Activated CD8-positive, alpha-beta memory T cell treated with anti-CD3 and anti-CD28 coated beads for 1 hour (primary cell): ENCODE measurements at places on chromosomes 7 and 10.

GRCh38 chr7:25249772-25250171 is 21.5 kb upstream of the NPVF start:
- no peak for DNase-seq

- no peak for DNase-seq
Observed at GRCh38 chr10:36494371-36494770, 631.0 kb upstream of the ANKRD30A start.

GRCh38 chr10:23120001-23120934 is 24.9 kb downstream of the MSRB2 start:
- DNase-seq: no peak

- no peak for DNase-seq
Observed at GRCh38 chr10:24850727-24851296, 101.6 kb downstream of the PRTFDC1 start.

DNA sequence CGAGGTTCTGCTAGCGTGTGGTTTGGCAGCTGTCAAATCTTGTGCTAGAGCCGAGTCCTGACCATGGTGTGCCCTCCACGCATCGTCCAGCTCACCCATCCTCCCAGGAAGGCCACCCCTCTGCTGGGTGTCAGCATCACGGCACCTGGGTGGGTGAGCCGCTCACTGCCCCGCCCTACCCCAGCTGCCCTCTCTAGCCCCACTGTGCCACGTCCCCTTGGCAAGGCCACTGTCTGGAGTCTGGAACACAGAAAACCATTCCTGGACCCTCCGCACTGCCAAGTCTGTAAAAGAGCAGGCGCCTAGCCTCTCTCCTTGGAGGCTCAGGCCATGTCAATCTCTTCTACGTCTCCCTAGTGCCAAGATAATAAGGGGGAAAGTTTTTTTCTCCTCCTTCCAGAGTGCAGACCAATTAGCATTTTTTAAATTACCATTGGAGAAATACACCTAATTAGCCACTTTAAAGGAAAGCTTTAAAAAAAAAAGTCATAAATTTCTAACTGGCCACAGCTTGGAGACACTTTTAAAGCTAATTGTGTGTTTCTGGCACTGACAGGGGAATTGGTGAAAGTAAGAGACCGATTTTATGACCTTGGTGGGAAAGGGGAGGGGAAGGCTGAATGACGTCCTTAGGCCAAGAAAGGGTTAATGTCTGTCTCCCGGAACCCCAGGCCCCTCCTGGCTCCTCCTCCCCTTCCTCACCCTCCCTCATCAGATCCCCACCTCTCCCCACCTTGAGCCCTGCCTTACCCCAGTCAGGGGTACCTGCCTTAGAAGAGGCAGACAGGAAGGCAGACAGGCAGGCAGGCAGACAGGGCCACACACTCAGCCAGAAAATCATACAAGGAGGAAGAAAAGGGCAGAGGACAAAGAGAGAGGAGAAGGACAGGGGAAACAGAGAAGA is 151.2 kb downstream of the PLXNA4 start:
- DNase-seq: no peak

DNA sequence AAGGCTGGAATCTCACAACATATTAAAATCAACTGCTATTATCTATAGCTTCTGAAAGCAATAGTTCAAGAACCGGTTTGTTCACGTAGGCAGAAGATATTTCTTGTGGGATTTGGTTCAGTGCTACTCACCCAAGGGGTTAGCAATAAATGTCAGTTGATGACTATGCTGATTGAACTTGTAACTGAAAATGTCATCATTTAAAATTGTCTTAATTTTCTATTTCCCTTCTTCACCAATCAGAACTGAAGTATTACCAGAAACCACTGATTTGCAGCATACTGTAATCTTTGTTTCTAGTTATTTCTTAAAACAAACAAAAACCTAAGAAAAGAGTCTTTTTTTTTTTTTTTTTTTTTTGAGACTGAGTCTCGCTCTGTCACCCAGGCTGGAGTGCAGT is 46.1 kb downstream of the CPEB3 start:
- DNase-seq: no peak

DNA sequence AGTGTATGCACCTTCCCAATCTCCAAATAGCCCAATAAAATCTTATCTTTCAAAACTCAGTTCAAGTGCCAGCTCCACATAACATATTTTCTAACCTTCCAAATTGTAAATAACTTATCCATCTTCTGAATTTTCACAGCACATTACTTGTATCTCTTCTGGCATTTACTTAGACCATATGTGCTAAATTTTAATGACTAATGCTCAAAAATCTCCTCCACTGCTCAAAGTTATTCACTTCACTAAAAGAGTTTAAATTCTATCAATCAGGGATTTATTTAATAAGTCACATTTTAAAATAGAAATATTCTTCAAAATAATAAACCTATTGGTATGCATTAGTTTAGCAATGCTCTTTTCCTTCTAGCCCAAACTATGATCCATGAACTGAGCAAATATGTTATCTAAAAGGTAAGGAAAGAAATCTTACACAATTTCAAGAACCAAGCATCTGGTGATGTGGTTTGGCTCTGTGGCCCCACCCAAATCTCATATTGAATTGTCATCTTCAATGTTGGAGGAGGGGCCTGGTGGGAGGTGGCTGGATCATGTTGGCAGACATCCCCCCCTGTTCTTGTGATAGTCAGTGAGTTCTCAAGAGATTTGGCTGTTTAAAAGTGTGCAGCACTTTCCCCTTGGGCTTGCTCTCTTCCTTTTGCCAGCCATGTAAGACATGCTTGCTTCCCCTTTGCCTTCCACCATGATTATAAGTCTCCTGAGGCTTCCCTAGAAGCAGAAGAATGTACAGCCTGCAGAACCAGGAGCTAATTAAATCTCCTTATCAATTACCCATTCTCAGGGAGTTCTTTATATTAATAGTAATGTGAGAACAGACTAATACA is 28.1 kb upstream of the GPR22 start:
- no peak for DNase-seq

- DNase-seq: no peak
Observed at GRCh38 chr7:69907720-69908119, 309.4 kb downstream of the AUTS2 start.

- no peak for DNase-seq
Observed at GRCh38 chr7:74183142-74183541, 9.0 kb downstream of the EIF4H start.

GRCh38 chr10:43311794-43312193 is 44.9 kb upstream of the RASGEF1A start:
- no peak for DNase-seq

DNA sequence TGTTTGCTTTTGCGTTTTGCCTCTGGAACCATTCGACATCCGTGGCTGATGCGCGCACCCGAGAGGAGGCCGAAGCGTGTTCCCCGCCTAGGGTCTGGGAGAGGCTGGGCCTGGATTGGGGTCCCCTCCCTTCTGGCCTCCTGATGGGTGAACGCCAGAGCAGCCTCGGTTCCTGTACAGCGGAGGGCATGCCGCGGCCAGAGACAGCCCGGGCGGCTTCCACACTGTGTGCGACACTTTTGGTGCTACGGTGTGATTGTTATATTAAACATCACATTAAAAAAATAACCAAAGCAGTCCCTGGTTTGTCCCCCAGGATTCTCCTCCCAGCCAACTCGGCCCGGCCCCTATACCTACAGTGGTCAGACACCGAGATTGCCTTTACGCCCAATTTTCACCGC is 3.7 kb upstream of the HOXA7 start:
- no peak for DNase-seq

GRCh38 chr7:101154693-101155102 is 422 bp downstream of the AP1S1 start:
- DNase-seq: no peak

DNA sequence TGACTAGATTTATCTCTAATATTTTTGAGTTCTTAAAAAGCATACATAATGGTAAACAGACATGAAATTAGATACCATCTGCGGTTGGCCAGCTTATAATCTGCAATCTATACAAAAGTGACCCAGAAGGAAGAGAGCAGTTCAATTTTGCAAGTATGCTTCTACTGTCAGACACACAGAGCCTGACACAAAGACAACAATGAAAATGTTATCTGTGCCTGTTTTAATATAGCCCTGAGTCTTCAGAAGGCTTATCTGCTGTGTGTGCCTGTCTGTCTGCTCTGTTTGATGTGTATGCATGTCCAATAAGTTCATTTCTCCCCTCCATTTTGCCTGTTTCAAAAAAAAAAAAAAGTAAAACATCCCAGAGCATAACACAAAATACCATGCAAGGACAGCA is 73.3 kb upstream of the FHIP2A start:
- no peak for DNase-seq

DNA sequence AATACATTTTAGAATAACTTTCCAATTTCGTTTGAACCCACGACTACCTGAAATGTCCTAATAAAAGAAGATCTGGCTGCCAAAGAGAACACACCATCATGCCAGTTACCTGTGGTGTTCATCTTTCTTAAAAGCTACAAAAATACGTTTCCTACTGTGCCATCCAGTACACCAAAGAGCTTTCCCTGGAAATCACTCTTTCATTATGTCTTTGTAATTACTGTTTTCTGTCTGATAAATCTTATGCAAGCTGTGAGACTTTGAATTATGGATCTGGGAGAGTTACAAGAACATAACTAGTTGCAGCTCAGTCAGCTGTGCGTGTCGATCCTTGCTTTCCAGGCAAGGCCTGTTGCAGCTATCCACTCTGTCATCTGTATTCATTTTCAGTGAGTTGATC is 12.5 kb upstream of the POM121L12 start:
- no peak for DNase-seq

GRCh38 chr10:44747593-44748172 is 163.5 kb upstream of the TMEM72 start:
- DNase-seq: no peak

- DNase-seq: no peak
Observed at GRCh38 chr7:17130281-17131059, 168.0 kb upstream of the AHR start.

GRCh38 chr10:78505657-78506056 is 472.0 kb downstream of the RPS24 start:
- DNase-seq: no peak

- DNase-seq: no peak
Observed at GRCh38 chr7:26369593-26369992, 77.9 kb downstream of the SNX10 start.

GRCh38 chr10:72260976-72261783 is 12.5 kb upstream of the DDIT4 start:
- DNase-seq: no peak

- no peak for DNase-seq
Observed at GRCh38 chr10:112517451-112517862, 70.4 kb downstream of the VTI1A start.

GRCh38 chr7:103626776-103627175 is 180.8 kb upstream of the SLC26A5 start:
- DNase-seq: no peak

GRCh38 chr10:110706690-110707098 is 62.6 kb downstream of the RBM20 start:
- no peak for DNase-seq

DNA sequence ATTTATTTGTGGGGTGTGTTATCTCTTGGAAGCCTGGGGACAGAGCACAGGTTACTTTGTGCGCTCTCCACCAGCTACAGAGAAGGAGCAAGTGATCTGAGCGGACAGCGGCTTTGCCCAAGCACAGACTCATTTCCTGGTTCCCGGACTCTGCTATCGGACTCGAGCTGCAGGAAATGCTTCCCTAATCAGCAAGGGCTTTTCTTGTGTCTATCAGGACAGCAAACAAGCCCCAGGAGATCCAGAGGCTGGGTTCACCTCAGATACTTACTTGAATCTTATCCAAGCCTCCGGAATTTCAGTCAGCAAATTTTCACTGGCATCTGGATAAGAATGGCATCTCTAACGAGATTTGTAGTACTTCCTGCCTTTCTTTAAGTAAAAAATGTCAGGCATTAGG is 27.8 kb downstream of the MRC1 start:
- DNase-seq: no peak

DNA sequence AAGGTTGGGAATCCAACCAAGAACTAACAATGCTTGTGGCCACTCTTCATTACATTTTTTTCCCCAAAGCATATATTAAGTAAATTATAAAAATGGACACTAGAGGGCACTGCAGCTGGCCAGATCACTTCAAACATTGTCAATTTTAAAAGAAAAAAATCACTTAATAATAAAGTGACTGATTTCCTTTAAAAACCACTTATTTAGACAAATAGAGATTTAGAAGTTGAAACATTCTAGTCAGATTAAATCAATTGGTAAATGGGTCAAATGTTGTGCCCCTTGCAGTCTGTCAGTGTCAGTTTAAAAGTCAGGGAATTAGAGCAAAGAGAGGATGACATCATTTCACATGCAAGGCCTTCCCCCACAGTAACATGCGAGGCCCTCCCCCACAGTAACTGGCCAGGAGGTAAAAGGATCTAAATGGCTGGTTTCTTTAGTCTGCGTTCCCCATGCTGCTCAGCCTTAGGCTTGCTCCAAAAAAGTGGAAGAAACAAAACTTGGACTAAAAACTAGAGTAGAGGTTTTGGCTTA is 177.9 kb downstream of the SKAP2 start:
- no peak for DNase-seq

- no peak for DNase-seq
Observed at GRCh38 chr7:87330942-87331341, 14.5 kb upstream of the CROT start.

DNA sequence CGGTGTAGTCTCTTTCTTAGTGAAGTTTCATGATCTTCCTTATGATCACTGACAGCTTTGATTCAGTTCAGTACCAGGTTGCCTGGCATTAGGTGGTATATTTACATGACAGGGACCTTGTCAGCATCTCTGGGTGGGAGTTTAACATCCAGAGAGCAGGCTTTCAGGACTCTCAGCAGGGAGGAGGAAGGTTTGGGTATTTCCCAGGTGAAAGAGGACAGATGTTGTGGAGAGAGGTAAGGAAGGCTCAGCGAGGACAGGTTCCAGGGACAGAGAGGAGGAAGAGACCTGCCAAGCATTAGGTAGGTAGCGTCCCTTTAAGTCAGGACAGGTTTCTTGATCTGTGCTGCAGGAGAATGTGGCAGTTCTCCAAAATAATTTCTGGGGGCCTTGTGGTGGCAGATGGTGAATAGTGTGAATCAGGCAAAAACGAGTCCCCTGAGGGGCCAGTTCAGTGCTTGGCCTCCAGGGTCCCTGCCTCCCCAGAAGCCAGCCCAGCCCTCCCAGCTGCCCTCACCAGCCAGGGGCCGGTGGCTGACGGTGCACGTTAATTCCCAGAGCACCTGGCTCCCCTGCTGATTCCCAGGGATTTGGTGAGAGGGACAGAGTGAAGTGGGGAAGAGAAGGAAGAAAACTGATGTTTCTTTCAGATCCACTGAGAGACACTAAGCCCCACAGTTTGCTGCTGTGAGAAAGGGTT is 82.0 kb downstream of the VWC2 start:
- DNase-seq: no peak

- DNase-seq: no peak
Observed at GRCh38 chr10:100978901-100979195, 8.4 kb downstream of the MRPL43 start.

- DNase-seq: no peak
Observed at GRCh38 chr7:83359108-83359507, 196.4 kb upstream of the PCLO start.

GRCh38 chr10:103241262-103242011 is 4.2 kb upstream of the RPEL1 start:
- DNase-seq: no peak

GRCh38 chr7:132446260-132446659 is 130.0 kb downstream of the PLXNA4 start:
- no peak for DNase-seq

GRCh38 chr7:45976485-45976856 is 55.4 kb upstream of the IGFBP3 start:
- DNase-seq: no peak

- DNase-seq: no peak
Observed at GRCh38 chr7:43143918-43144589, 31.6 kb downstream of the HECW1 start.

GRCh38 chr10:131695496-131696165 is 205.2 kb upstream of the PPP2R2D start:
- no peak for DNase-seq
